ENCODE measurements at places on chromosomes 12 and 14.

GRCh38 chr12:116408489-116409250 is 131.2 kb upstream of the MED13L start:
- no peak for DNase-seq

DNA sequence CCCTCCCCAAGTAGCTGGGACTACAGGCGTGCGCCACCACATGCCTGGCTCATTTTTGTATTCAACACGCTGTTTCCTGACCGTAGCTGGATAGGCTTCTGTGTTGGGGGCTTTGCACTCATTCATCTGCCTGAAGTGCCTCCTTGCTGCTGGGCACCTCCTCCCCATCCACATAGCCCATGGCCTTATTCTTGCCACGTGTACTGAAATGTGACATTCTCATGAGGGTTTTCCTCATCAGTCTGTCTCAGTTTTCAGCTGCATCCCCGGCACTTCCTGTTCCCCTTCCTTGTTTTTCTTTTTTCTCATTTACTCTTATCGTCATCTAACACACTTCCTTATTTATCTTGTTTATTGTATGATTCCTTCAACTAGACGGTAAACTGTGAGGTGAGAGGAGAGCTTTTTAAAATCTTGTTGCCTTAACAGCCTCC is 36.6 kb downstream of the RCOR1 start:
- DNase-seq, result no peak

- DNase-seq, result no peak
Measured at GRCh38 chr12:64192644-64193444, 29.3 kb downstream of the KICS2 start.

DNA sequence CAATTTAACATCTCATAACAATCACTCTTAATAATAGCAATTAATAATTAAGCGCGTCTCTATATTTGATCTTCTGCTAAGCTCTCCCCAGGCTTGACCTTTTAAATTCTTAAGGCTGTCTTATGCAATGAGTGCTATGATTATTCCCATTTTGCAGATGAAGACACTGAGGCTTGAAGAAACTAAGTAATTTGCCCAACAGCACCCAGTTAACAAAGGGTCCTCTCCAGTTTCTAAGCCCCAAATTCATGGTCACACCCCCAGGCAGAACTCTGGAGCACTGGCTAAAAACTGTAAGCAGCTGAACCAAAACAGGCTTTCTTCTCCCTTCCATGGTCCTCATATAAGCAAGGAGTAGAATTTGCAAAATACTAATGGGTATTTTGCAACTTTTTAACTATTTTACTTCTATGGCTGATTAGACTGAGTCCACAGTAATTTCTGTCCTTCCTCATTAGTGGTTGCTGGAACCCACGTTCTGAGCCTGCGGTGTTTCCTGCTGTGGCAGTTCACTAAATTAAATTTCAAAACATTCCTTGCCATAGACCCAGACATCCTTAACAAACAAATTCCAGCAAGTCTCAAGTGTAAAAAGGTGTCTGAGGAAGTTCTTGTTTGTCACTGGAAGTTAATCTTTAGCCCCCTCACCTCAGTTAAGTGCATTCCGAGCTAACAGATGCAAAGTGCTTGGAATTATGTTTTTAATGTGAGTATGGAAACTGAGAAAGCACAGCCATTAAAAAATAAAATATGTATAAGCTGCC is 76.5 kb downstream of the TMEM132D start:
- DNase-seq, result no peak

GRCh38 chr12:32896432-32897280 is at the start of gene PKP2:
Gene PKP2, minus strand, starts transcription at chr12:32896777. Its CDS starts 46 bp downstream, at chr12:32896731.
- DNase-seq, result no peak

DNA sequence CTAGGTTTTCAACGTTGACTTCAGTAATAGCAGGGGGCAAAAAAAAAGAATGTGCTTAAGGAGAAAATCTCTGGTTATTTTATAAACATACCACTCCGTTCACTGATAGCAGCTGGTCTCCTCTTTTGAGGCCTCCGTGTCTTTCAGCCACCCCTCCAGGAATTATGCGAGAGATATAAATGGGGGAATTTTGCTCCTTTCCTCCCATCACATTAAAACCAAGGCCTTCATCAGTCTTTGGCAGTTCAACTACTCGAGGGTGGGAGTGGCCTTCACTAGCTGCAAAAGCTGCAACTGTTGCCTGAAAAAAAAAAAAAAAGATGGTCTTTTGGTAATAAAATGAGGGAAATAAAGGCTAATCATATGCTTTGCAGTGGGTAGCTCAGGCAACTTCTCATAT is 92.1 kb downstream of the LIN7A start:
- DNase-seq, result no peak

GRCh38 chr14:72677664-72678063 is 216.2 kb downstream of the DPF3 start:
- DNase-seq, result no peak

DNA sequence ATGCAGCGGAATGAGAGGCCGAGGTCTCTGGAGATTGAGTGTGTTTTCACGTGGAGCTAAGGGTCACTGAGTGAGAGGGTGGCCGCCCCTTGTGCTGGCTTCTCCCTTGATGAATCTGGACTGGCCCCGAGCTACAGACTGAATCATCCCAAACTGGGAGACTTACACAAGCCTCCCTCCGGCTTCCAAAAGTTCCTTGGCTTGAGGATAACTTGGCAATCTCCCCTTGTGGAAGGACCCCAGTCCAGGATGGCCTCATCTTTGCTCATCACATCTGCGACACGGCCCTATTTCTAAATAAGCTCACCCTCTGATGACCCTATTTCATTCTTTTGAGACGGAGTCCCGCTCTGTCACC is 41.5 kb upstream of the FBRSL1 start:
- DNase-seq, result no peak

Data from bone marrow (tissue), 2 donors.